Activated naive CD4-positive, alpha-beta T cell treated with anti-CD3 and anti-CD28 coated beads, Interleukin-2, amount 10 ng/mL, durations not matched to agents 7 days and 5 days (primary cell): ENCODE measurements at places on chromosomes 12 and 14.
A peak's percentile ranks its signal among the peaks of the same experiment; 100 is the strongest.

- no peak overlapping the region for H3K27ac ChIP-seq
- H3K4me3 ChIP-seq = peak overlapping the region; percentile 84
- H3K27me3 ChIP-seq = peaks cover 43% of the 10 kb centered on the region
- DNase-seq = no peak
Measured at GRCh38 chr12:10720974-10721650, 2.0 kb downstream of the YBX3 start.

DNA sequence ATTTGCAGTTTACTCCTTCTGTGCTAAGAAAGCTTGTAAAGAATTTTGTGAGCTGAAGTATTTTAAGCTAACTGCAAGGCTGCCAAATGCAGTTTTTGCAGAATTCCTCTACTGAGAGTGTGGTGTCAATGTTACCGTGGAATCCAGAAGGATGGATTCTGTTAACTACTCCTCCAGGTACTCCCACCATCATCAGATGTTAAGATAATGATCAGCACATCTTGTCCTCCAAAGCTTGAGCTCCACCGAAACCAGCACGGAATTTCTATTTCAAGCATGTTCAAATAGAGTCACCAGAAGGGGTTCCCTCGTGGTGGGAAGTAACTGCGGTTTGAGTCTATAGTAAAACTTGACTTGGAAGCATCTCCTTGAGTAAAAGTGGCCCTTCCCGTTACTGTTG, 64.3 kb upstream of the CDKN3 start:
- no peaks in the 10 kb centered on the region for H3K36me3 ChIP-seq
- H3K27ac ChIP-seq = no peak overlapping the region
- H3K4me3 ChIP-seq = no peak overlapping the region
- H3K4me1 ChIP-seq = no peaks in the 10 kb centered on the region
- DNase-seq = no peak

DNA sequence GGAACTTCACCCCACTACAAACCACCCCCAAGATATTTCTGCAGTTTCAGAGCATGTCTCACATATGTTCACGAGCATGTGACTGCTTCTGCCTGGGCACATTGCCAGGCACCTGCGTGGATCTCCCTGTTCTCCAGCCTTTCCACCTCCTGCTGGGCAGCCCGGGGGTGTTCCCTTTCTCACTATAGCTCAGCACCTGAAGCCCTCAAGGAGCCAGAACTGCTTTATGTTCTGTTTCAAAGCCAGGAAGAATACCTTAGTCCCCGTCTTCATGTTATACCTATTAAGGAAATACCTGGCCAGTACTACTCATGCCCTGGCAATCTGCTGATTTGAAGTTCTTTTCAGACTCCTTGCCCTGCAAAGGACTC, 4.2 kb upstream of the FGF6 start:
- DNase-seq = no peak
- no peaks in the 10 kb centered on the region for H3K36me3 ChIP-seq
- no peak overlapping the region for H3K4me3 ChIP-seq
- H3K4me1 ChIP-seq = no peaks in the 10 kb centered on the region
- H3K27ac ChIP-seq = no peak overlapping the region

GRCh38 chr14:104977681-104978653, at the start of gene AHNAK2:
Gene AHNAK2, minus strand, starts transcription at chr14:104978374. Its CDS starts 137 bp downstream, at chr14:104978237.
- DNase-seq = peak; percentile 74
- H3K27me3 ChIP-seq = peaks cover 80% of the 10 kb centered on the region
- H3K36me3 ChIP-seq = no peaks in the 10 kb centered on the region
- H3K4me3 ChIP-seq = peak within 1 kb of the TSS; percentile 61

GRCh38 chr14:87998482-87998881, 5.5 kb upstream of the GALC start:
- no peaks in the 10 kb centered on the region for H3K27me3 ChIP-seq
- H3K4me3 ChIP-seq = no peak overlapping the region
- H3K27ac ChIP-seq = no peak overlapping the region
- peaks cover 14% of the 10 kb centered on the region for H3K36me3 ChIP-seq
- DNase-seq = no peak
- peaks cover 66% of the 10 kb centered on the region for H3K4me1 ChIP-seq

DNA sequence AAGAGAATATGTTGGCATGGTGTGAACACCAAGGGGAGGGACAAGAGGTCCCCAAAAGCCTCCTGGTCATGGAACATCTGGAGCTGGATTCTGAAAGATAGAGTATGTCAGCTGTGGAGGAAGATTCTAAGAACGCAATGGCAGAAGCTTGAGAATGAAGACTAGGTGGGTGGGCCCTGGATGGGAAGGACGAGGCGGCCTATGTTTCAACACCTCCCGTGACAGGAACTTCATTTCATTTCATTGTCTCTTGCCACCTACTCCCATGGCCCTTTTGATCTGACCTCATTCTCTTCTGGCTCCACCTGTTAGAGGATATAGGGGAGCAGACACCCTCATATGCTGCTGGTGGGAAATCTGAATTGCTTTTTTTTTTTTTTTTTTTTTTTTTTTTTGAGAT, 3.3 kb downstream of the UNG start:
- no peak for DNase-seq
- H3K27me3 ChIP-seq = peaks cover 3% of the 10 kb centered on the region
- peaks cover 27% of the 10 kb centered on the region for H3K4me1 ChIP-seq
- peaks cover 35% of the 10 kb centered on the region for H3K36me3 ChIP-seq
- H3K4me3 ChIP-seq = no peak overlapping the region

DNA sequence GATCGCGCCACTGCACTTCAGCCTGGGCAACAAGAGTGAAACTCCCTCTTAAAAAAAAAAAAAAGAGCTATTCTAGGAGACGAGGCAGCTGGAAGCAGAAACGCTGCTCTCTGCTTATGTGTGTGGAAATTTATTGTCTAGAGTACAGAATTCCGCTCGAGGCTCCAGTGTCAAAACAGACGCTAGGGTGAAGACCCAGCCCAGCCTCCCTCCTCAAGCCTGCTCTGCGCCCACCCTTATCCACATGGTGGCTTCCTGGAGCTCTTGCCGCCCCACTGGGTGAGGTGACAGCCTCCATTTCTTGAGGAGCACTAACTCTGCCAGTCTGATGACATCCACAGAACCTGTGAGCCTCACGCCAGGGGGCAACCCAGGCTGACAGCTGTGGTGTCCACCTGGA, 49.5 kb upstream of the DLK1 start:
- H3K4me3 ChIP-seq = no peak overlapping the region
- no peaks in the 10 kb centered on the region for H3K4me1 ChIP-seq
- no peaks in the 10 kb centered on the region for H3K36me3 ChIP-seq
- H3K27me3 ChIP-seq = peaks cover 50% of the 10 kb centered on the region
- no peak overlapping the region for H3K27ac ChIP-seq
- DNase-seq = no peak

GRCh38 chr12:111616177-111616623, 17.1 kb upstream of the ATXN2 start:
- H3K4me1 ChIP-seq = no peaks in the 10 kb centered on the region
- no peaks in the 10 kb centered on the region for H3K27me3 ChIP-seq
- no peak overlapping the region for H3K4me3 ChIP-seq

DNA sequence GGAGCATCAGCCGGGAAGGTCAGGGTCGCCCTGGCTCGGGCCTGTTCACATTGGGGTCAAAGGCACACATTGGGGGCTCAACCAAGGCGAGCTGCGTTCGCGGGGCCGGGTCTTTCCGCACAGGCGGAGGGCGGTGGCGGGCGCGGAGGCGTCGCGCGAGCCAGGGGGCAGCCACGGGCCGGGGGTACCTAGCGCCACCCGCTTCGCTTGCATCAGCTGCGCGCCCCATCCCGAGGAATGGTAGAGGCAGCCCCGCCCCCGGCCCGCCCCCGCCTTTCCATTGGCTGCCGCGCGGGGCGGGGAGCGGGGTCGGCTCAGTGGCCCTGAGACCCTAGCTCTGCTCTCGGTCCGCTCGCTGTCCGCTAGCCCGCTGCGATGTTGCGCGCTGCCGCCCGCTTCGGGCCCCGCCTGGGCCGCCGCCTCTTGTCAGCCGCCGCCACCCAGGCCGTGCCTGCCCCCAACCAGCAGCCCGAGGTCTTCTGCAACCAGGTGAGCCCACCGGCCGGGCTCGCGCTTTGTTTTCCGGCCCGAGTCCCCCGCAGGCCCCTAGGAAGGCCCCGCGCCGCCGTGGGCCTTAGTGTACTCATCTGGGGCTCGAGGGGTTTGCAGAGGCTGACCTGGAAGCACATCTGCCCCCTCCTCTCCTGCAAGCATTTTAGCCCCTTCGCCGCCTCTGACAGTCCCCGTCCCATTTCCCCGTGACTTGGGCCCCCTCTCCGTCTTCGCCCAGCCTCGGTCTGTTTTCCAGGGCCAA, at the start of gene ALDH2:
TSS of gene ALDH2 (plus strand) at position 326 of the 754 bp plus-strand sequence. CDS start at position 376, 50 bp downstream.
- H3K27ac ChIP-seq = no peak within 1 kb of the TSS
- peak within 1 kb of the TSS; percentile 69 for H3K4me3 ChIP-seq
- H3K36me3 ChIP-seq = peaks cover 3% of the 10 kb centered on the region

- H3K36me3 ChIP-seq = peaks cover 9% of the 10 kb centered on the region
- no peak overlapping the region for H3K4me3 ChIP-seq
- H3K27ac ChIP-seq = no peak overlapping the region
- peaks cover 26% of the 10 kb centered on the region for H3K27me3 ChIP-seq
Measured at GRCh38 chr14:58635091-58635830, 2.5 kb upstream of the DACT1 start.

- no peak for DNase-seq
- no peak within 1 kb of the TSS for H3K4me3 ChIP-seq
- no peak within 1 kb of the TSS for H3K27ac ChIP-seq
- no peaks in the 10 kb centered on the region for H3K27me3 ChIP-seq
Measured at GRCh38 chr14:46651526-46652144, at the start of gene RPL10L. Gene RPL10L, minus strand, starts transcription at chr14:46651781. Its CDS starts 45 bp downstream, at chr14:46651736.

GRCh38 chr14:51576117-51576430, 75.6 kb upstream of the FRMD6 start:
- peak overlapping the region; percentile 20 for H3K27ac ChIP-seq
- DNase-seq = no peak
- peaks cover 31% of the 10 kb centered on the region for H3K27me3 ChIP-seq

DNA sequence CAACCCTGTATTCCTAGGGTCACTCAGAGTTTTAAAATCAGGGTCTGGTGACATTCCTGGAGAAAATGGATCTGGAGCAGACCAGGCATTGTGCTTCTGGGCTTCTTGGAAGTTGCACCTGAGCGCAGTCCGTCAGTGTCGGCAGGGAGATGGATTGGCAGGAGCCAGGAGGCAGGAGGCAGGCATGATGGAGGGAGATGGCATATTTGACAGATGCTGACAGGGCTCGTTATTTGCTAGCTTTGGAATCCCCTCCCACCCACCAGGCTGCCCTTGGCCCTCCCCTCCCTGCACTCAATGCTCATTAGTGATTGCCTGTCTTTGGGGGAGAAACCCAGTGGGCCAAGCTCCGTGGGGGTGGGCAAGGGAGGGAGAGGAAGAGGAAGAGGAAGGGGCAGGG, 4.7 kb downstream of the CISTR start:
- H3K27me3 ChIP-seq = no peaks in the 10 kb centered on the region
- H3K4me3 ChIP-seq = no peak overlapping the region
- H3K36me3 ChIP-seq = no peaks in the 10 kb centered on the region
- no peak overlapping the region for H3K27ac ChIP-seq
- peaks cover 6% of the 10 kb centered on the region for H3K4me1 ChIP-seq

DNA sequence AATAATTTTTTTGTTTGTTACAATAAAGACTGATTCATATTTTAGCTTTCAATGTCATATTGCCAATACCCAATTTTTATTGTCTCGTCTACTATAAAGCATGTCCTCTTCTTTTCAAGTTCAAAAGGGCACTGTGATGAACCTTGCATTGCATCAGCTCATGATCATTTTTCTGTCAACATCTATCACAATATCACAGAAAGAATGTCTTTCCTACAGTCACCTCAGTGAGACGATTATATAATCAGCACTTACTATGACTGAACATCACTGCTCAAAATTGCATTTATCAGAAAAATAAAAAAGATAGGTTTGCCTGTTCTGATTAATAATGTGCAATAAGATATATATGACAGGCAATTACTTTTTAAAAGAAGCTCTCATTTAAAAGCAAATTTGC, 228.7 kb upstream of the LRFN5 start:
- H3K36me3 ChIP-seq = no peaks in the 10 kb centered on the region
- no peaks in the 10 kb centered on the region for H3K4me1 ChIP-seq
- no peak overlapping the region for H3K4me3 ChIP-seq
- no peak for DNase-seq
- no peak overlapping the region for H3K27ac ChIP-seq

DNA sequence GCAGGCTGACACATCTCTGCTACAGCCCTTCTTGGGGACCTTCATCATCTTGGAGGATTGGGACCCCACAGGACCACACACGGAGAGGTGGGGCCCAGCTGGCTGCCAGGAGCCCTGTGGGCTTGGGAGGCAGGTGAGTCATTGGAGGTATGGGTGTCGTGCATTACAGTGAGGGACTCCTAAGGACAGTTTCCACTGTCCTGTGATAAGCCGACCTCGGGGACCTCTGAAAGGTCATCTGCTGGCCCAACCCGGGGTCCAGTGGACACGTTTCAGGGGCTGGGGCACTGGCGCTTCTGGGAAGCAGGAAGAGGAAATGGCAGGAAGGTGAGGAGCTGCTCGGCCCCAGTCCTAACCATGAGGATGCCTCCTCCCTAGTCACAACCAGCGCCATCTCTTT, 238.0 kb downstream of the BCL11B start:
- H3K4me3 ChIP-seq = no peak overlapping the region
- H3K27ac ChIP-seq = no peak overlapping the region
- DNase-seq = no peak
- no peaks in the 10 kb centered on the region for H3K36me3 ChIP-seq
- H3K4me1 ChIP-seq = no peaks in the 10 kb centered on the region

DNA sequence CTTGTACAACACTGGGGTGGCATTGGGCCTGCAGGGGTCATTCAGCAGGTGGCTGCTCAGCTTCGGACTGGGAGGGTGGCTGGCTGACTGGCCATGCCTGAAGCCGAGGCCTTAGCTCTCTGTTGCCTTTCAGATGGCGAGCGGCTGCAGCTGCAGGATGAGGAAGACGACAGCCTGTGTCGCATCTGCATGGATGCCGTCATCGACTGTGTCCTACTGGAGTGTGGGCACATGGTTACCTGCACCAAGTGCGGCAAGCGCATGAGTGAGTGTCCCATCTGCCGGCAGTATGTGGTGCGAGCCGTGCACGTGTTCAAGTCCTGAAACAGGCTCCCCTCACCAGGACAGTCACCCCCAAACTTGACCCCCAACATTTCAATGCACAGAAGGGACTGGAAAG, 23.3 kb downstream of the RNF34 start:
- H3K27me3 ChIP-seq = no peaks in the 10 kb centered on the region
- no peak overlapping the region for H3K4me3 ChIP-seq
- H3K27ac ChIP-seq = no peak overlapping the region
- H3K36me3 ChIP-seq = peaks cover 71% of the 10 kb centered on the region
- no peaks in the 10 kb centered on the region for H3K4me1 ChIP-seq
